ENCODE measurements at places on chromosomes 2 and 18.

- no peak for DNase-seq
Measured at GRCh38 chr18:1604751-1605150, 700.1 kb downstream of the ADCYAP1 start.

GRCh38 chr2:127048969-127049897 is 57.7 kb downstream of the BIN1 start:
- no peak for DNase-seq

DNA sequence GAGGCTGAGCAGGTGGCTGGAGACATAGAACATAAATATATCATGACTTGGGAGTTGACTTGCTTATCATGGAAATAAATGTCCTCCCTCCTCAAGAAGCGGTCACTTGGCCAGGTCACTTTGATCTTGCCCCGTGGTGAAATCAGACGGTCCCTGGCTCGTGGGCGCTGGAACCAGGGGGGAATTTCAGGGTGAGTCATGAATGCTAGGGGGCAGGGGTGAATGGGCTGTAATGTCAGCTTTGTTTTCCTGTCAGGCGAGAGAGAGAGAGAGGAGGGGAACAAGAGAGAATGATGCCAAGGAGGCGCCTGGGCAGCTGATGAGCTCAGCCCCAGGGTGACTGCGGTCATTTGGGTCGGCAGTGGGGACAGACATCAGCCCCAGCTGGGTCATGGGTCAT is 47.7 kb downstream of the RRM2 start:
- DNase-seq = peak; percentile 52

DNA sequence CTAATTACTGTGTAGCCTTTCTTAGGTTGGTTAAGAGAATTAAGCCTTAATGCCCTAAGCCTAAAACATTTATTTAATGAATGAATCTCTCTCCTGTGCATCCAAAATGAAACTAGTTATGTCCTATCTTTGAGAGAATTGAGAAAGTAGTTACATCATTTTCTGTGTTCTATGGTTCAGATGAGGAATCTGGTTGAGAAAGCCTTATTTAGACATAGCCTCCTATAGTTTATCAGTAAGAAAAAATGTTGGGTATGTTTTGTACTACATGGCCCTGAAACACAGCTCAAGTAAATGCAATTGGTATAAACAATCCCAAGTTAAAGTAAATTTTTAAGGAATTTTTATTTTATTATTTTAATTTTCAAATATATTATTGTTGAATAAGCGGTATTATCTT is 25.9 kb upstream of the RAMP1 start:
- no peak for DNase-seq

- DNase-seq = no peak
Measured at GRCh38 chr2:210546424-210547208, 9.8 kb upstream of the CPS1 start.

GRCh38 chr2:1743396-1744150 is 742 bp downstream of the PXDN start:
- DNase-seq = peak; percentile 67

All from SJSA1 (cell line).